ENCODE measurements at places on chromosomes 6 and 20. TPM values are rescaled to one million over a fixed set of nuclear protein-coding genes. Genes with fewer than 3 reads are reported as not detected.

DNA sequence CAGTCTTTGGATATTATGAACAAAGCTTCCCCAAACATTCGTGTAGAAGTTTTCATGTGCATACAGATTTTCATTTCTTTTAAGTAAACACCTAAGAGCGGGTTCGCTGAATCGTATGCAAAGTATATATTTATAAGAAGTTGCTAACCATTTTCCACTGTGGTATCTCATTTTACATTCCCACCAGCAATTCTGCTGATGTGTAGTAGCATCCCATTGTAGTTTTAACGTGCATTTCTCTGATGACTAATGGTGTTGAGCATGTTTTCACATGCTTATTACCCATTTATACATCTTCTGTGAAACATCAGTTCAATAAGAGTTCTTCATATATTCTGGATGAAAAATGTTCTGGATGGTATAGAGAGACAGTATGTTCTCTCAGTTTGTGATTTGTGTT lies 97.4 kb downstream of the IYD start:
- no peak for DNase-seq
- H3K4me3 ChIP-seq = no peak overlapping the region
- no peak overlapping the region for H3K27ac ChIP-seq
- H3K36me3 ChIP-seq = no peaks in the 10 kb centered on the region
- H3K4me1 ChIP-seq = no peaks in the 10 kb centered on the region

GRCh38 chr6:42021847-42022754 lies 28.2 kb upstream of the TAF8 start:
- no peak overlapping the region for H3K27ac ChIP-seq
- no peaks in the 10 kb centered on the region for H3K36me3 ChIP-seq
- DNase-seq = no peak
- H3K4me1 ChIP-seq = peaks cover 2% of the 10 kb centered on the region

- peak; percentile 50 for DNase-seq
- H3K27me3 ChIP-seq = no peaks in the 10 kb centered on the region
- no peaks in the 10 kb centered on the region for H3K36me3 ChIP-seq
Observed at GRCh38 chr6:52389626-52390360, 27.8 kb downstream of the PAQR8 start.

DNA sequence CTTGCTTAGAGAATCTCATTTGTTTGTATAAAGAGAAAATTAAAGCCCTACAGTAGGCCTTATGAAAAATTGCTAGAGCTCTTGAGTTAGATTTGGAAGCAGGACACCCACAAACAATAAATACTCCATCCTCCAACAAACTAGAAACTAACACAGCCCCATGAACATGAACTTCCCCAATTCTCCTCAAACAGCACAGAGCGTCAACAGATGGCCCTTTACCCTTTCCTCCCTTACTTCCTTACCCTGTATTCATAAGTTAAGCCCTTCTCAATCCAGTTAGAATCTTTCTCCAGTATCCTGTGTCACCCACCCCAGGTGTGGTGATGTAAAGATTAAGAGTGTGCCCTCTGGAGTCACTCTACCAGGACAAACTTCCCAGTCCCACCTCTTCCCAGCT lies 113.7 kb downstream of the UNC5CL start:
- H3K4me1 ChIP-seq = no peaks in the 10 kb centered on the region
- H3K27me3 ChIP-seq = peaks cover 30% of the 10 kb centered on the region
- no peaks in the 10 kb centered on the region for H3K36me3 ChIP-seq
- DNase-seq = no peak

PGBD1 gene
- 6.9 TPM for total RNA-seq

RAB32 gene
- 108 TPM for total RNA-seq
